ENCODE measurements at places on chromosomes 1 and 21. TPM values are rescaled to one million over a fixed set of nuclear protein-coding genes. Genes with fewer than 3 reads are reported as not detected.

ZSWIM5 gene
- total RNA-seq: 0.46 TPM

CHODL gene
- not detected for total RNA-seq

CCDC181 gene
- not detected for total RNA-seq

GPA33 gene
- not detected for total RNA-seq

TNFSF4 gene
- not detected for total RNA-seq

SH2D1B gene
- total RNA-seq: 0.13 TPM

WNT4 gene
- total RNA-seq: 0.17 TPM

SETSIP gene
- total RNA-seq: not detected

CHD1L gene
- 32.5 TPM for total RNA-seq

TINAGL1 gene
- 0.51 TPM for total RNA-seq

DIP2A gene
- total RNA-seq: 9.3 TPM

CD1B gene
- total RNA-seq: not detected

RNF186 gene
- total RNA-seq: not detected

C1QA gene
- total RNA-seq: not detected

ADORA1 gene
- 0.50 TPM for total RNA-seq

LHX4 gene
- total RNA-seq: 0.27 TPM

GJA5 gene
- not detected for total RNA-seq

WNT3A gene
- not detected for total RNA-seq
